ENCODE measurements at places on chromosomes 4 and X.

GRCh38 chrX:51824061-51824460 is 69.4 kb upstream of the MAGED1 start:
- no peak for DNase-seq

GRCh38 chrX:78831523-78831922 is 84.0 kb downstream of the LPAR4 start:
- DNase-seq = no peak

DNA sequence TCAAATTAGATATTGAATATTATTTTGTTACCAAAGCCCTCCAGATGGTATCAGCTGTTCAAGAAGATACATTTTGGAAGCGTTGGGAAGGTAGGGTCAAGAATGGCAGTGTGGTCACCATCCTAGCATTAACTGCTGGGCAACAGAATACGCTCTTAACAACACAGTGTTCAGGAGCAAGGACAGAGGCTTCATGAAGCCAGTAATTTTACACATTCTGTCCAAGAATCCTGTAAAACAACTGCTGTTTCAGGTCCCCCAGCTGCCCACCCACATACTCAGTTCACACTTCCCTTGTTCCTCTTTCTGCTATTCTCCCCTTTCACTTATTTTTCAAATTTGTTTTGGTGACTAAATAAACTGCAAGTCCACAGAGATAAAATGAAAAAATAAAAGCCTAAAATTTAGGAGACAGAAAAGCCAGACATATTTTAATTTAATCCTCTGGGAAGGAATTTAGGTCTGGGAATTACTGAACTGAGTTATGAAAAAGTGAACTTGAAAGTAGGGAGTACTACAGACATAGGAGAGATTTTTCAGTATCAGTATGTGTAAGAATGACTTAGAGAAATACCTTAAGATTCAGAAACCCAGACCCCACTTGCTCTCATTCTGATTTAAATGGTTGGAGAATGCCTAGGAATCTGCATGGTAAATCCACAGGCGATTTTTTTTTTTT is 406.7 kb downstream of the MAPK10 start:
- no peak for DNase-seq

DNA sequence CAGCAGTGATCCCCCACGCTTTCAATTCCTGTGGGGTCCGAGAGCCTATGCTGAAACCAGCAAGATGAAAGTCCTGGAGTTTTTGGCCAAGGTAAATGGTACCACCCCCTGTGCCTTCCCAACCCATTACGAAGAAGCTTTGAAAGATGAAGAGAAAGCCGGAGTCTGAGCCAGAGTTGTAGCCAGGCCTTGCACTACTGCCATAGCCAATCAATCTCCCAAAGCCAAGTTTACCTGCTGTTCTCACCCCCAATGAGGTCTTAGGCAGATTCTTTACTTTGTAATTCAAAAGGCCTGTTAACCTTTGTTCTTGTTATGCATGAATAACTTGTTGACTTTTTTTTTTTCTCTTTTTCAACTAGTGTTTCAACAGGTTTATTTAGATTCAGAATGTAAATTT is 4.0 kb downstream of the MAGEB2 start:
- no peak for DNase-seq

DNA sequence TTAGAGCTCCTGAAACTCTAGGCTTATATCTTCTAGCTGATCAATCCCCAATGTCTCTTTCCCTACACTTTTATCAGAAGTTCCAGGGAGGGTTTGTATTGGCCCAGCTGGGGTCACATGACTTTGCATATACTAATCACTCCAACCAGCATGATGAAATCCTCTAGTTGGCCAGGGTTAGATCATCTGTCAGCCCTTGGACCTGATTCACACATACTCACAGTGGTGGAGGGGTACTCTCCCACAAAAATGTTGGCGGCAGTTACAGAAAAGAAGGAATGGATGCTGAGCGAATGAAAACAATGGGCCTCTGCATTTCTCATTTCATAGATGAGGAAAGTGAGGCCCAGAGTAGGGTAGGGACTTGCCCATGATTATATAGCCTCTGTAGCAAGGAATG is 151.1 kb downstream of the PJA1 start:
- DNase-seq = no peak

DNA sequence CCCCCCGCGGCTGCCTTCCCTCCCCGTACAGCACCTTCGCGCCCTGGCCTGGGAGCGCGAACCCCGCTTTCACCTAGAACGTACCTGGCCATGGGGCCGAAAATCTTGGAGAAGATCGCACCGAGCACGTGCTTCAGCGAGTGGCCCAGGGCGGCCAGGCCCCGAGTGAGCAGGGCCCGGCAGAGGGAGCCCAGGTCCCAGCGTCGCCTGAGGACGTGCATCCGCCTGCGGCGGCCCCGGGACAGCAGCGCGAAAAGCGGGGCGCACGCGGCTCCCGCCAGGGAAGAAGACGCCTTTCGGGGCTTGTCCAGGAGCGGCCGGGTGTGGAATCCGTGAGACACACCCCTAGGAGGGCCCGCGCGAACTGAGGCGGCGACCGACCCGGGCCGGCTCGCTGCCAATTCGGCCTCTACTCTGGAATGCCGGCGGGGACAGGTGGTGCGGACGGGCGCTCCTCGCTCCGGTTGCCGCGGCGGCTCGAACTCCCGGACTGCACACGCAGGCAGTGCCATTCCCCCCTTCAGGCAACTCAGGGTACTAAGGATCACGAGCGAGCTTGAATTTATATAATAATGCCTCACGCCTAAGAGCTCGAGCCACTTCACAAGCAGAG is at the start of gene HS6ST2:
TSS of gene HS6ST2 (minus strand) at position 539 of the 613 bp plus-strand sequence.
- no peak for DNase-seq

DNA sequence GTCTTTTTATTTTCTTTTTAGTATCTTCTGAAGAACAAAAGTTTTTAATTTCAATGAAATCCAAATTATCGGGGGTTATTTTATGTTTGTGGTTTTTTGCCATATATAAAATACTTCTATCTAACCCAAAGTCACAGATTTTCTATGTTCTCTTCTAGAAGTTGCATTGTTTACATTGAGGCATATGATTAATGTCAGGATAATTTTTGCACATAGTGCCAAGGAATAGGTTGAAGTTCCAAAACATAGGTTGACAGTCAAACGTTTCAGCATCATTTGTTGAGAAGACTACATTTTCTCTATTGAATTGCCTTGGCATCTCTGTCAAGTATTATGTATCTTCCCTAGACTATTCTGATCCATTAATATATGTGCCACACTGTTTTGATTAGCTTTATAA is 64.5 kb downstream of the ANKRD17 start:
- DNase-seq = no peak

GRCh38 chr4:112552668-112553067 is 36.7 kb upstream of the NEUROG2 start:
- no peak for DNase-seq

DNA sequence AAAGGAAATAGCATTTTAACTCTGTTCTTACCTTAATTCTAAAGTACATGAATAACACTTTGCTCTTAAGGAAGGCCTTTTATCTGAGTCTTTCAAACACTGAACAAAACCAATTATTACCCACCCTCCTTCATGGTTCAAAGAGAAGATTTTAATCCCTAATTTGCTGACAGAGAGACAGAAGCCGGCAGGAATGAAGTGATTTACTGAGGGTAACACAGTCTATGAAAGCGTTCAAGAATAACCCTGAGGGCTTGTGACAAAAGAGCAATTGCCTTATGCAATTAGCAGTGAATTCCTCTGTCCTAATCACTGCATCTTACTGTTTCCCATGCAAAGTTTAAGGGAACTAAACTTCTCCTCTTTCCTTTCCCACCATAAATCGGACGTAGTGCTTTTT is 144.1 kb downstream of the PACRGL start:
- DNase-seq = no peak

Data from stimulated activated CD8-positive, alpha-beta memory T cell treated with anti-CD3 and anti-CD28 coated beads, Interleukin-15, amount 100 ng/mL, for 24 hours (primary cell).